ENCODE measurements at places on chromosomes 13 and 19.

- DNase-seq, result no peak
Measured at GRCh38 chr19:14160017-14160703, 23.8 kb upstream of the ASF1B start.

GRCh38 chr19:11400798-11401197, 16.7 kb upstream of the EPOR start:
- no peak for DNase-seq

DNA sequence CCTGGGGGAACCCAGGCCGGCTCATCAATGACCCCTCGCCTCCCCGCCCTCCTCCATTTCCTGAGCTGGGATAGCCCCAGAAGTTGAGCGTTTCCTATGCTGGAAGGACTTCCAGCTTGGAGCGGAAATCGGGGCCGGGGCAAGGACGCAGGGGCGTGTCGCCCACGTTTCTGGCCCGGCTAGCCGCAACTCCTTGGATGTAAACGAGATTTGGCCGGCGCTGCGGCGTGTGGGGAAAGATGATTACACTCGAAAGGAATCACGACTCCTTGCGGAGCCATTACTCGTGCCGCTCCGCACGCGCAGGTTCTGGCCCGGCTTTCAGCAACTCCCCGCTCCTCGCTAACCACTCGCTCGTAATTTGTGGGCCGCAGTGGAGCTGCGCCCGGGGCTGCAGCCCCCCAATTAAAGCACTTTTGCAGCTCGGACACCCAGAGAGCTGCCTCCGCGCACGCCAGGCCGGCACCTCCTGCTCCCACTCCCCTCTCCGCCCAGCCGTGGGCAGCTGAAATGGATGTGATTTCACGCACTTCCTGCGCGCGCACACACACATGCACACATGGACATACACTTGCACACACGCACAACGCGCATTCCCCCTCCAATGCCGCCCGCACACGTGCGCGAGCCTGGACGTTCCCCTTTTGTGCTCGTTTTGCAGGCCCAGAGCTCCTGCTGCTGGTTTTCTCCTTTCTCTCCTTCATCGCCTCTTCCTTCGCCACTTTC, 15.7 kb downstream of the ZIC5 start:
- DNase-seq, result peak; percentile 51

DNA sequence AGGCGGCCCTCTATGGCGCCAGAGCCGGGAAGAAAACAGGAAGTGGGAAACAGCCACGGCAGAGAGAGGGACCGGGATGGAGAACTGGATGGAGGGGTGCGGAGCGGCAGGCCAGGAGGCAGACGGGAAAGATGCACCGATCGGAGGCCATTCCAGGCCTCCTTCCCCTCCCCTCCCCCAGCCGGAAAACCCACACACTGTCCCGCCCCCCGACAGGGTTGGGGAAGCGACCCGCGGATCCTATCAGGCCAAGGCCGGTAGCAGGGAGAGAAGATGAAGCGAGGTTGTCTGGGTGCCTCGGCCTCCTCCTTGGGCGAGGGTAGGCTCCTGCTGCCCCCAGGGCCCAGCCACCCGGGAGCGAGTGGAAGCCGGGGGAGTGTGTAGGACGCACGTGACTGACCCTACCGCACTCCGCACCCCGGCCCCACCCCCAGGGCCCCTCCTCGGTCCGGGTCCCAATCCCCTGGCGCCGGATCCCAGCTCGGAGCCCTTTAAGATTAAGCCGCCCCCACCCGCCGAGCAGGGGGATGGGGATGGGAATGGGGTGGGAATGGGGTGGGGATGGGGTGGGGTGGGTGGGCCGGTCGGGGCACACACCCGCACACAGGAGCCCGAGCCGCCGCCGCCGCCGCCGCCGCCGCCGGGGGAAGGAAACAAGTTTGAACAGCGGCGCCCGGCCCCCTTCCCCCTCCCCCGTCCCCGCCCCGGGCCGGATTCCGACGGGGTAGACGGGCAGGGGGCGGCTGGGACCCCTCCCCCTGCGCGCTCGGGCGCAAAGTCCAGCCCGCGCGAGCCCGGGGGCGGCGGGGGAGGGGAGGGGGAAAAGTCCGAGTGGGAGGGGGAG, 1.5 kb downstream of the ERF start:
- DNase-seq, result peak; percentile 28

GRCh38 chr19:38304866-38305429, 897 bp downstream of the C19orf33 start:
- peak; percentile 61 for DNase-seq

DNA sequence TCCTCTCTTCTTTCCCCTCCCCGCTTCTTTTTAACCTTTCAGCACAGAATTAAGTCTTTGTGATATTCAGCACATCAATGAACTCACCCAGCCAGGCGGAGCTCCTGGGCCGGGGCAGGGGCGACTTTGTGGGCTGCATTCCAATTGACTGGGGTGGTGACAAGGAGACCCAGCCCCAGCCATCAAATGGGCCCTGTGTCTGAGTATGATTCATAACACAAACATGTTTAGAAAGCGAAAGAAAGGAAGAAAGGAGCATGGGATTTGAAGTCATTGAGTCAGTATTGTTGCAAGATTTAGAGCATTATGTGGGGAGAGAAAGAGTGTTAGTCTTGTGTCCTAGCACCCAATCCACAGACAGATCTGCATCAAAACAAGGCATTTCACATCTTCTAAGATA, 185.3 kb downstream of the LHFPL6 start:
- DNase-seq, result peak; percentile 77

- DNase-seq, result no peak
Measured at GRCh38 chr19:5990289-5990797, 12.4 kb upstream of the RANBP3 start.
